NCI-H1048 (cell line): ENCODE measurements at places on chromosomes 5 and 9.

DNA sequence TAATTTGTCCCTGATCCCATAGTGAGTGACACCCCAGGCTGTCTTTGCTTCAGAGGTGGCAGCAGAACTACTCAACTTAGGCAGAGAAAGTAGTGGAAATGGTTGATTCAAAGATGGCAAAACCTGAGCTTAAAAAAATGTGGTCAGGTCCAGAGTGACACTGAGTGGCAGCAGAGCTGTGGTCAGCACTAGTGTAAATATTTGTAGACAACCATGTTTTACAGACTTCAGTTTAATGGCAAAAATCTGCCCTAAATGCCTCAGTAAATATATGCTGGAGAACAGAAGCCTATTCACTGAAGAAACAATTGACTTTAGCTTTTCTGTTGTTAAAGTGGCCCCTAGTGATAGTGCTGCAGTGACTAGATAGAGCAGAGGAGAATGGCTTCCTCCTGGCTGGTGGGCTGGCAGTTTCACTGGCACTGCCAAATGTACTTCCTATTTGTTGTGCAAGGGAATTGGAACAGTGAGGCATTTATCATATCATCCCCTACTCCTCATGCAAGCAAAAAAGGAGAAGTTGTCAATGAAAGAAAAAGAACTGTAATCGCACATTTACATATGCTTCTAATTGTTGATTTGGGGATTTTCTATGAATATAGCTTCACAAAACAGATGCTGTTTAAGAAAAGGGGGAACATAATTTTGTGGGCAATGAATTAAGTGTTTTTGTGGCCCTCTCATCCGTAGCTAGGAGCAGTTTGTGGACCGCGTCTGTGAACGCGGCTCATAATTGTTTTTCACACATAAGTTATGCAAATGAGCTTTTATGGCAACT lies 12.0 kb downstream of the PBX3 start:
- no peak for DNase-seq

- DNase-seq = no peak
Observed at GRCh38 chr9:133184971-133185370, 21.3 kb upstream of the GBGT1 start.

DNA sequence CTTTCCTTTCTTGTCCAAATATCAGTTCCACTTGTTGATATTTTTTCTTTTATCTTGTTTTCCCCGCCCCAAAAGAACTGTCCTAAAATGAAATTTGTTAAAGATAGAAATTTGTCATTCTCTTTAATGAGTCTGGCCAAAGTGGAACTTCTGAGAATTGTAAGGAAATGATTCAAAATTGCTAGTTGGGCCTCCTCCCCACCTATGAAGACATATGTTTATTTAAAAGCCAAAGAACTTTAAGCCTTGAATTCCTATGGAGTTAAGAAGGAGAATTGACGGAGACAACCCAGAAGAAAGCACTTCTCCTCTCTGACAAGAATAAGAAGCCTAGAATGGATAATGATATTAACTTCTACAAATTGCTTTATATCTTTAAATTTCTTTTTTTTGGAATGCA lies 59.1 kb upstream of the ALDH1A1 start:
- DNase-seq = no peak

DNA sequence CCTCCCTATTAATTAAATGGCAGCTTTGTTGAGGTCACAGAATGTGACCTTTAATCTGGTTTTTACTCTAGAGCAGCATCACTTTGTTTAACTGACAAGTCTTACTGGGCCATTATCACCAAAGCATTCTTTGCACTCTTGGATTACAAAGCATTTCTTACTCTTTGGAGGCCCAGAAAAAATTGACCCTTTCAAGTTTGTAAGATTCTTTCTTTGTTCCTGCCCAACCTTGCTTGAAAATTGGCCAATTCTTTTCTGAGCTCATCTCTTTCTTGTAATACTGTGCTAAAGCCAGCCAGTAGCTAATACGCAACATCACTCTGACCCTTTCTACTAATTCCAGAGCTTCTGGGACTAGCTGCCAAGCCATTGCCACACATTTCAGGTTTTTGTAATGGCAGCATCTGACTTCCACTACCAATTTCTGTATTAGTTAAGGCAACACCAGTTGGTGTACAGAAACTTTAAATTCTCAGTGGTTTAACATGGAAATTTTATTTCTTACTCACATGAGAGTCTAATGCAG lies 131.6 kb downstream of the PRDM6 start:
- no peak for DNase-seq

GRCh38 chr5:133467826-133468463 lies 144.4 kb downstream of the FSTL4 start:
- DNase-seq = no peak

GRCh38 chr9:121898856-121899255 lies 194.3 kb downstream of the TTLL11 start:
- no peak for DNase-seq
